ENCODE measurements at places on chromosomes 13 and 19. TPM values are rescaled to one million over a fixed set of nuclear protein-coding genes. Genes with fewer than 3 reads are reported as not detected.
A peak's percentile ranks its signal among the peaks of the same experiment; 100 is the strongest.

DNA sequence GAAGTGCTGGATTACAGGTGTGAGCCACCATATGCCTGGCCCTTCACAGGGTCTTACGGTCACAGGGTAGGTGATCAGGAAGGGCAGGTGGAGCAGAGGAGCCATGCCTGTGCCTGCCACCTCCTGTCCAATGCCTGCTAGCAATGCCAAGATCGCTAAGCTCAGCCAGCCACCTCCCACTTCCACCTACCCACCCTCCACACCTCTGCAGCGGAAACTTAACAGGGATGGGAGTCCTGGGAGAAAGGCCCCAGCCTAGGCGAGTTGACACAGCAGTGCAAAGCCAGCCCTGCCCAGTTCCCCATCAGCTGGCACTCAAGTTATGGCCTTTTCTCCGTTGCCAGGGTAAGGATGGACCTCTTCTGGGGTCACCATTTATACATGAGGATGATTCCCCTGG, 15.9 kb upstream of the FCHO1 start:
- DNase-seq = no peak

DNA sequence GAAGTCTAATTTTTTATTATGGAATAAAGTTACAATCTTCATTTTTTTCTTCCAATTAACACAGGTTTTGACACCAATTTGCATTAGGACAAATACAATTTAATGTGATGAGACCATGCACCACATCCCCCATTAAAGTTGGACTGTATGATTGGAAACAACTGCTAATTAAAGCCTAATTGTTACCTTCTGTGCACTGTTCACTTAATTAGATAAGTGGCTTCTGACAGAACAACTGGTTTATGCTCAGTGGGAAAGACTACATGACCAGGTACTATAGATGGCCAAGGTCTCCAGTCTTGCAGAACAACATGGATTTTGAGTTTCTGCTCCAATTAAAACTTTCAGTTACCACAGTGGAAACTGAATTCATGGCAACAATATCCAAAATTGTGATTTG, 198.1 kb downstream of the FGF14 start:
- no peak for DNase-seq

The FBL gene
- 132 TPM for total RNA-seq

- no peak for DNase-seq
These were observed 86.3 kb downstream of the LRCH1 start for GRCh38 chr13:46639033-46639981.

- DNase-seq = peak; percentile 34
These were observed 1.3 kb upstream of the GRK1 start for GRCh38 chr13:113665597-113666328.

The ADPRHL1 gene
- 14.5 TPM for total RNA-seq

The NFIX gene
- 131 TPM for total RNA-seq

GRCh38 chr19:46294494-46294893, 2.3 kb upstream of the HIF3A start:
- no peak for DNase-seq

GRCh38 chr13:20503088-20504083, 22.3 kb downstream of the CRYL1 start:
- no peak for DNase-seq

The KIR3DL2 gene
- not detected for total RNA-seq

The ITGBL1 gene
- total RNA-seq = 74.1 TPM
